ENCODE measurements at places on chromosomes 6 and 20.

DNA sequence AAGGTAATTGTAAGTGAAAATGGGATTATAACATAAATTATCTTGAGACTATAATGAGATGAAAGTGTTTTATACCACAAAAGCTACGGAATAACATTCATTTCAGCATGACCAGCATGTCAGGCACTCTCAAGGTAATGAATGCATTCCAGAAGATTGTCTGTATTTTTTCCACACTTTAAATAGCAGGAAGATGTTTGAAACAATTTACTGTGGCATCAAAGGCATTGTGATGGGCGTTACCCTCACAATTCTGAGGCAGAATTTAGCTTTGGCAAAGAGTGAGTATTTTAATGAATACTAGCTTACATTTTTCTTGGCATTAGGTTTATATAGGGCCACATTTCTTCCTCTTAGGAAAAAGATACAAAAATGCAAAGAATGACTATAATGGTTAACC, 627.2 kb downstream of the BCKDHB start:
- no peak for DNase-seq

- no peak for DNase-seq
Observed at GRCh38 chr20:17036541-17036940, 190.3 kb upstream of the PCSK2 start.

DNA sequence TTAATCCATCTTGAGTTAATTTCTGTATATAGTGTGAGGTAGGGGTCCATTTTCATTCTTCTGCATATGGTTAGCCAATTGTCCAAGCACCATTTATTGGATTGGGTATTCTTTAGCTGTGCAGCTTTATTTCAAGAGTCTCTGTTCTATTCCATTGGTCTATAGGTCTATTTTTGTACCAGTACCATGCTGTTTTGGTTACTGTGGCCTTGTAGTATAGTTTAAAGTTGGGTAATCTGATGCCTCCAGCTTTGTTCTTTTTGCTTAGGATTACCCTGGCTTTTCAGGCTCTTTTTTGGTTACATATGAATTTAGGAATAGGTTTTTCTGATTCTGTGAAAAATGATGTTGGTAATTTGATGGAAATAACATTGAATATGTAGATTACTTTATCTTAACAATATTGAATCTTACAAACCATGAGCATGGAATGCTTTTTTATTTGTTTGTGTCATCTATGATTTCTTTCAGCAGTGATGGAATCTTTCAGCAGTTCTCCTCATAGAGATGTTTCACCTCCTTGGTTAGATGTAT, 47.0 kb downstream of the TNFAIP3 start:
- no peak for DNase-seq

- no peak for DNase-seq
Observed at GRCh38 chr6:107345393-107345792, 114.0 kb downstream of the PDSS2 start.

- no peak for DNase-seq
Observed at GRCh38 chr6:52285177-52286068, 881 bp upstream of the MCM3 start.

- no peak for DNase-seq
Observed at GRCh38 chr20:35129647-35130069, 17.5 kb downstream of the EDEM2 start.

- DNase-seq = no peak
Observed at GRCh38 chr6:112144145-112144926, 56.9 kb downstream of the FAM229B start.

DNA sequence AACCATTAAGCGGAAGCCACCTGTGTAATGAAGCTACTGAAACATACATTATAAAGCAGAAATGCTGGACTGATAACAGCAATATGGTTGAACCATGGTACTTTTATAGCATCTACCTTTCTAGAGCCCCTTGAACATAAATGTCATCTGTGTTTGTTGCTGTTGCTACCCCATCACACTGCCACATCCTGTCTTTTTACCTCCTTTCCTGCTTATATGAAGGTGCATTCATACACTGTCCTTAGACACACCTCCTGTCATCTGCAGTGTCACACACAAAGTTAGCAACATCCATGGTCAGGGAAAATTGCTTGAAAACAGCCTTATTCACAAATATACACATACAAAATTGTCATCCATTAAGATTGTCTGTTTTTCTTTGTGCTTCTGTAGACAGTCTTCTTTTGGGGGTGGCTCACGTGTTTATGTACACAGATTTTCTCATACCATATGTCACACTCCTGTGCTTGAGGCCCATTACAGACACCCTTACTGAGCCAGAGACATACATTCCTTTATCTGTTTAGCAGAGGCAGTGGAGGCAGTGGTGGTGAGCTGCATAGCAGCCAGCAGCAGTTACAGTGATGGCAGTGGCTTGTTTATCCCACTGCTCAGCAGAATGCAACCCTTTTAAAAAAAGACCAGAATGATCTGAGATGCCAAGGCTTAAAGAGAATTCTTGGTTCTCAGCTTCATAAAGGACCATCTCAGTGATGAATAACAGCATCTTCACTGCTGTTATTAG, 25.9 kb downstream of the C6orf62 start:
- DNase-seq = no peak

- DNase-seq = no peak
Observed at GRCh38 chr6:38161754-38162492, 342.4 kb downstream of the ZFAND3 start.

- DNase-seq = no peak
Observed at GRCh38 chr6:37280162-37280887, 22.4 kb upstream of the TMEM217 start.

DNA sequence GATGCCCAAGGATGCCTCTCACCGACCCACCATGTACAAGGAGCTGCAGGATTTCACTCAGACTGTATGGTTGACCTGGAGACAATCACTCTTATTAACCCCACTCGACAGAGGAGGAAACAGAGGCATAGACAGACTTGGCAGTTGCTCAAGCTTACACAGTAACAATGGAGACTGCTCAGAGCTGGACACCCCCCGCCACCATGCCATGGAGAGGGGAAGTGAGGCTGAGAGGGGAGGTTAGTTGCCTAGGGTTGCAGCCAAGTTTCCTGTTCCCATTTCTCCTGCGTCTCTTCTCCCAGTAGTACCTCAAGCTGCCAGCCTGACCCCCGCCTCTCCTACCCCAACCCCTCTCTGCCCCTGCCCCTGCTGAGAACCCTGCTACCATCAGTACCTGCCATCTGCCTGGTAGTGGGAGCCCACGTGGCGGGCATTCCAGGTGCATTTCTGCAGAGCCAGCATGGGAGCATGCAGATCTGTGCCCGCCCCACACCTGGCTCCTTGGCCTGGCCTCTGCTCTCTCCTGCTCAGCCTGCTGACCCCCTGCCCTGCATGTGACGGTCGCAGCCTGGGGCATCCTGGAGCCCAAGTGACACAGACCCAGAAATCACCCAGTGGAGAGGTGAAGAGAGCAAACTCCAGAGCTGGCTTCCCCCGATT, 157.7 kb downstream of the PREX1 start:
- no peak for DNase-seq

DNA sequence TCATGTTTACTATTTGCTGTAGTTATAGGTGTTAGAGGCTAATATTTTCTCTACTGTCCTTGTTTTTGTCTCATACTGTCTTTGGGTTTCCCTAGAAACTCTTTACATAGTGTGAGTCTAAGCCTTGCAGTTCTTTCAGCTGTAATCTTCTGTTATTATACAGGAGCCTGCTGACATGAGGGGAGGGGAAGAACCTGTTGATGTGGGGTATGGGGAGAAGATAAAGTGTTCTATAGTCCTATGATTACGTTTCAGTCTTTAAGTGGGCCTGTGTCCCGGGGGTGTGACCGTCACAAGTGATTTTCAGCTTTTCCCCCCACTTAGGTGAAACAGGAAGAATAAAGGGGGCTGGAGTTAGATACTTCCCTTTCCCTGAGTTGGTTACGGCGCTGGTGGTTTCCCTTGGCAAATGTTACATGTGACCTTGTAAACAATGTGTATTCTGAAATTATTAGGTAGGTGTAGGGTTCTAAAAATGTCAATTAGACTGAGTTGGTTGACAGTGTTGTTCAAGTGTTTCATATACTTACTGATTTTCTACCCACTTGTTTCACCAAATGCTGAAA, 41.3 kb downstream of the REV3L start:
- no peak for DNase-seq

DNA sequence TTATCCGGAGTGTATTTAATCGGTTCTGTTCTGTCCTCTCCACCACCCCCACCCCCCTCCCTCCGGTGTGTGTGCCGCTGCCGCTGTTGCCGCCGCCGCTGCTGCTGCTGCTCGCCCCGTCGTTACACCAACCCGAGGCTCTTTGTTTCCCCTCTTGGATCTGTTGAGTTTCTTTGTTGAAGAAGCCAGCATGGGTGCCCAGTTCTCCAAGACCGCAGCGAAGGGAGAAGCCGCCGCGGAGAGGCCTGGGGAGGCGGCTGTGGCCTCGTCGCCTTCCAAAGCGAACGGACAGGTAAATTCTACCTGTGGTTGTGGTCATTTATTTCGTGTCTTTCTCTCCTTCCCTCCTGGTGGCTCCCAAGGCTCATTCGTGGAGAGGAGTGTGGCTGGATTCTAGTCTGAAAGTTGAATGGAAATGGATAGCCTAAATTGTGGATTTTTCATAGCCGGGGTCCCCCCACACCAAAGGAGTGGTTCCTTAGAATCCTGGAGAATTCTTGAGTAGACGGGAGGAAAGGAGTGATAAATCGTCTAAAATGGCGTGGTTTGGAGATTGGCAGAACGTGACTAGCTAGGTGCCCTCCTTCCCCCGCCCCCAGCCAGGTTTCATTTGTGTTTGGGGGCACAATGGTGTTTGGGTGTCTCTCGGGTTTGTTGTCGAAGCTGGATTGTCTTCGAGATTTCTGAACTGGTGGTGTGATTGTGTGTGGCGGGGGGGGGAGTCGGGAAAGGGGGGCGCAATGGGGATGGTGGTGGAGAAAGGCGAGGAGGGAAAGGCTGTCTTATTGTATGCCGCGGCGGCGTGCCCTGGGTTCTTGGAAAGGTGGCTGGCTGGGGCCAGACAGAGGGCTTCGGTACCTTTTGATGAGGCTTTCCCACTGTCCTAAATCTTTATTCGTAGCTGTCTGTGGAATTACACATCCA, 673 bp downstream of the MARCKS start:
- DNase-seq = no peak

DNA sequence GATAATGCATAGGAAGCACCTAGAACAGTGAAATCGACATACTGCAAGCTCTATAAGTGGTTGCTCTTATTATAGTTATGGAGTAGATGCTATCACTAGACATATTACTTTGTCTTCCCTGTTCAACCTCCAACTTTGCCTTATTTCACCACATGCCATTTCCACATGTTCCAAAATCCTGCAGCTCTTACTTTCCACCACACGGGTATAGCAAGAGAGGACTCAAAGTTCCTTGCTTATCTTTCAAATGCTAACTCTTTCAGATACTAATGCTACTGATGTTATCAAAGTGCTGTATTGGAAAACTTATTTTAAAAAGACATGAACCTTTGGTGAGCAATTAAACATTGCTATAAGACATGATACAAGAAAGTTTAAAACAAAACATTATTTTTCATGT, 1130.1 kb downstream of the HACE1 start:
- no peak for DNase-seq

- DNase-seq = no peak
Observed at GRCh38 chr6:6709106-6709505, 120.6 kb downstream of the LY86 start.

DNA sequence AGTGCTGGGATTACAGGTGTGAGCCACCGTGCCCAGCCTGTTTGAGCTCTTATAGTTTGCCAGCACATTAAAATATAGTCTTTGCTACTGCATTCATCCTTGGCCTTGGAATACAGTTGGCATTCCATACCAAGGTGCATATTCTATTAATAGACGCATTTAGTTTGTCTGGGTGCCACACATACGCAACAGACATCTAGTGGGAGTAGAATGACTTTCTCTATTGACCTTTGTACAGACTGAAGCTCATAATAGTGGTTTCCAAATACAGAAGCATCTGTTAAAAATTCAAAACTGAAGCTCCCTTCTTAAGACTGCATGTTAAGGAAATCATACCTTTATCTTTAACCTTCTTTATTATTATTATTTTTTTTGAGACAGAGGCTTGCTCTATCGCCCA, 46.7 kb upstream of the FNDC1 start:
- DNase-seq = no peak

DNA sequence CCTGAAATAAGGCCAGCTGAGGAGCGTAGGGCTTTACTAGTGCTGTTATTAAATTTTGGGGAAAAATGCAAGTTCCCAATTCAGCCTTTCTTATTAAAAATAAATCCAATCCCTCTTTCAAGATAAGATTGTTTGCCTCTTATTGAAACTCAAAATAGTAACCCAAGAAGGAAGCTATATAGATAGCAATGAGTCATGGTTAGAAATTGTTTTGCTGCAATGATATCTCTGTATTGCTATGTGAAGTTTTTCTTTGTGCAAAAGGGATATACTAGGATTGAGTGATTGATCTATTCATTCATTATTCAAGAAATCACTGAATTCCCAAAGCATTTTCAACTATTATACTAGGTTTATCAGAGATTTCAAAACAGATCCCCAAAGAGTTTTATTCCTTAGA, 93.0 kb upstream of the HDAC2 start:
- no peak for DNase-seq

- no peak for DNase-seq
Observed at GRCh38 chr6:117739869-117740268, 64.6 kb downstream of the NUS1 start.

DNA sequence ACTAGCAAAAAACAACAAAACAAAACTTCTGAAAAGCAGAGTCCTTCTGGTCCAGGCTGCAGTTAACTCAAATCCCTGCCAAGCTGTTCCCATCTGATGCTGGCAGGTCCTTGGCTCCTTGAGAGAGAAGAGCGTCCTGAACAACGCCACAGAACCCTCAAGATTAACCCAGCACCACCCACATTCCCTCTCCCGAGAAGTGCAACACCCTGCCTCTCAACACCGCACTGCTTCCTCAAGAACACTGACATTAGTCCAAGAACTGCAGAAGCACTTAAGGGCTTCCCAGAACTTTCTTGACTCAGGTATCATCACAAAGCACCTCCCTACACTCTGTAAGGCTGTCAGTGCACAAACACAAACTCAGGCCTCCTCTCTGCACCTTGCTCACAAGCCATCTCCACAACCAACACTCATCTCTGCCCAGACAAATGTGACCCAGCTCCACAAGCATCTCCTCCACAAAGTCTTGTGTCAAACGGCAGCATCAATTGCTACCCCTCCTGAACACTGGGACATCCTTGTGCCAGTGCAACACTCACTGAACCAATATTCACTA, 7.5 kb downstream of the MRPL14 start:
- DNase-seq = no peak

- DNase-seq = no peak
Observed at GRCh38 chr20:41733151-41733550, 115.0 kb upstream of the CHD6 start.

GRCh38 chr6:155219858-155220301, 43.9 kb upstream of the CLDN20 start:
- no peak for DNase-seq

GRCh38 chr6:14734052-14734415, 511.8 kb upstream of the JARID2 start:
- DNase-seq = no peak

- DNase-seq = no peak
Observed at GRCh38 chr6:145044641-145045246, 690.6 kb downstream of the EPM2A start.

DNA sequence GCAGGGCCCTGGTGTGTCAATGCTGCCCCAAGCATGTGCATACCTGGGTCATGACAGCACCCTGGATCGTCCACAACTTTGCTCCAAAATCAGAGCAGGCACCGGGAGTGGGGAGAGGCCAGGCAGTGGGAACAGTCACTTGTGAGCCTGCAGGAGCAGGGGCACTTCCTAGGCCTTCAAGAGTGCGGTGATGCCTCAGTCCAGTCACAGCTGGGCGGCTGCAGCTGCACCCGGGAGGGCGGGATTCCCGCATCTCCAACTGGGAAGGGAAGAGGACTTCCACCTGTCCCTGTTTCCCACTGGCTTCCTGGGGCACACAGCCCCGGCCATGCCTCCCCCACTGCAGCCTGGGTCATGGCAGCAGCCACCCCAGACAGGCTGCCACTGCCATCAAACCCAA, 191.3 kb upstream of the DEFB112 start:
- DNase-seq = no peak
